ENCODE measurements at places on chromosomes 1 and 21.

GRCh38 chr1:3483801-3484444 is 29.5 kb downstream of the ARHGEF16 start:
- DNase-seq = peak; percentile 29

GRCh38 chr1:30765556-30766434 is 8.2 kb upstream of the LAPTM5 start:
- no peak for DNase-seq

DNA sequence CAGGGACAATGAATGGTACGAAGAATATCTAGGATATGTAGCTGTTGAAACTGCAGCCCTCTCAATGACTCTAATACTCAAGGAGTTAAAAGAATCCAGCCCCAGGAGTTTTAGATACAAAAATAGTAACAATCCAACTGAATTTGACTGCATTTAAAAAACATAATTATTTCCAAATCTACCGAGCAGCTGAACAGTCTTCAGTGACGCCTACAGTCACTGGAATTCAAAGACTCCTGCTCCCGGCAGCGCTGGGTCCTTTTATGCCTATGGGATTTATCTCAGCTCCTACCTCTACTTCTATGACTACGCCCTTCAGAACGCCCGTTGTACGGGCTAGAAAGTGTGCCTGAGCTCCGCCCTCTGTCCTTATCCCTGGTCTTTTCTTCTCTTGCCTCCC is 55.7 kb downstream of the WARS2 start:
- DNase-seq = no peak

- DNase-seq = no peak
These were observed 2.2 kb downstream of the APP start for GRCh38 chr21:26168371-26168770.

- no peak for DNase-seq
These were observed 34.9 kb downstream of the CENPF start for GRCh38 chr1:214637722-214638458.

DNA sequence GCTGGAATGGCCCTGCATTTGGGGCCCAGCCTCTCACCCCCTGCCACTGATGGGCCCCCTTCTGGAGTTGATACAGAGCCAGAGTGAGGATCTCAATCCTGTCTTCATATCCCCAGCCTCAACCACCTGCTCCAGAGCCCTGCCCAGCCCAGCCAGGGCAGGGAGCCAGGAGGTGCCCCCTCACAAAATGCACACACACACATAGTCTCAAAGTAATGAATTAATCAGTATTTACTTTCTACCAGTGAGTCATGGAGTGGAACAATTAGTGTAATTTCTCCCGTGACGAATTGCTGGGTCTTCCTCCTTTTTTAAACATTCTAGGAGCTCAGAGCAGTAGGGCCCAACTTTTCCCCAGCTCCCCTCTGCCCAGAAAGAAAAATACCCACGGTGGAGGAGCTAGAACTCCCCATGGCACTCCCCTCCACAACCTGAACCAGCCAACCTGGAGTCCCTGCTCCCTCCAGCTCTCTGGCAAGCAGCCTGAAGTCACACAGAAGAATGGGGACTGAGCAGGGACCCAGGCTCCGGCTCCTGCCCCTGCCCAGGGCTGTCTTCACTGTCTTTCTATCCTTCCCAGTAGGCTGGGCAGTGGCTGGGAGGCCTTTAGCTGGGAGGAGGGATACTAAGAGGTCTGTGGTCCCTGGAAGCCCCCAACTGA is 29.3 kb downstream of the SDC3 start:
- no peak for DNase-seq

DNA sequence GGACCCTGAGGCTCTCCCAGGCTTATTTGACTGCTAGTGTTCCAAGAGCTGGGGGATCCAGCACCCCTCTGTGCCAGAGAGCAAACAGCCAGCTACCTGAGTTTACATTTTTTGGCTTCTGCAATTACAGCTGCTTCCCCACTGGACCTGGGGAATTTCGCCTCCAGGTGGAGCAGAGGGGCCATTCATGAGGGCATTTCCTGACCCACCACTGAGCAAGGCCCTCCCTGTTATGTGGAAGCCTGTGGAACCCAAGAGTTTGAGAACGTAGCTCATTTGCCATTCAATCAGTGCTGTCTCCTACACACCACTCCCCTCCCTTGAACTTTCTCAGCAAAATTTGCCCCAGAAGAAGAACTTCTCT is 42.7 kb upstream of the TMEM51 start:
- DNase-seq = no peak

GRCh38 chr1:221699577-221699976 is 42.3 kb downstream of the DUSP10 start:
- DNase-seq = no peak

DNA sequence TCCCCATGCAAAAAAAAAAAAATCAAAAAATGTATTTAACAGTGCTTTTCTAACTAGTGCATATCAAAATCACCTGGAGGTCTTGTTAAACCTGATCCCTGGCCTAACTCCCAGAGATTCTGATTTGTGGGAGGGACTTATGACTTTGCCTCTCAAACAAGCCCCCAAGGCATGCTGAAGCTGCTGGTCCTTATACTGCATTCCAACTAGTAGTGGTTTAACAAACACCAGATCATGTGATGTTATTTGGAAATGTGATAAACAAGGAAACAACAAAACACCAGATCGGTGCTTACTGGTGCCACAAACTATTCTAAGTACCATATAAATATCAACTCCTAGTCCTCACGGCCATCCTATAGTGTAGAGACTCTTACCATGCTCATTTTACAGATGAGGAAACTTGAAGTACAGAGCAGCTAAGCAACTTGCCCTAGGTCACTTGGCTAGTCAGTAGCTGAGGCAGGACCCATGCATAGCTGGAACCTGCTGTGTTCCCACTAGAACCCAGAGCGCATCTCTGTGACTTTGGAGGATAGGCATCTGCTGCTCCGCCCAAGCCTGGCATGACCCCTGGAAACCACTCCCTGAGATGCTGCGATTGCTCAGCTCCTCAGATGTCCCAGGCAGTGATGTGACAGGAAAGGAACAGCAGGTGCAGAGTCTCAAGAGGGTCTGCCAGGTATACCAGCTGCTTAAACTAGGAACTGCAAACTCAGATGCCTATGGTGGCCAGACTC is 38.1 kb downstream of the SOX13 start:
- DNase-seq = no peak

- no peak for DNase-seq
These were observed 5.1 kb upstream of the EPS8L3 start for GRCh38 chr1:109768820-109769219.

- no peak for DNase-seq
These were observed 48.5 kb upstream of the IGSF21 start for GRCh38 chr1:18058981-18059605.

- no peak for DNase-seq
These were observed 161.7 kb downstream of the ROR1 start for GRCh38 chr1:63935553-63935952.

- DNase-seq = no peak
These were observed 40.0 kb upstream of the PTPRC start for GRCh38 chr1:198598796-198599321.

DNA sequence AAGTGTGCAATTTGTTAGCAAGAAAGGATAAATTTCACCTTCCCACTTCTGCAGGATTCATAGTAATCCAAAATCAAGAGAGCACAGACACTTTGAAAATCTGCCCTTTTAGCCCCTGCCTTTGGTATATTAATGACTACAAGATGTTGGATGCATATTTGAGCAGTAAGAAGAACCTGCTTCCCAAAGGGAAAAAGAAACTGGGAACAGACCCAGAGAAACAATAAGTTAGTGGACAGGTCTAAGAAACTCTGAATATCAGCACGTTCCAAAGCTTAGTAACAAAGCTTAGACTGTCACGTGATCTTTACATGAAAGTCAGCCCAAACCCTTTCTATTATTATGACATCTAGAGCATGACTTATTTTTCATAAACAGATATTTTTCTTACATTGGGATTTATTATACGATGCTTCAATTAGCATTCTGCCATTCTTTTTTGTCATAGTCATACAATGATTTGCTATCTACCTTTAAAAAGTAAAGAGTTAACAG is 390.9 kb upstream of the ADGRL2 start:
- no peak for DNase-seq

GRCh38 chr1:67191668-67192520 is 25.6 kb downstream of the IL23R start:
- no peak for DNase-seq

- DNase-seq = no peak
These were observed 33.8 kb upstream of the ATP6V1G3 start for GRCh38 chr1:198574325-198574724.

DNA sequence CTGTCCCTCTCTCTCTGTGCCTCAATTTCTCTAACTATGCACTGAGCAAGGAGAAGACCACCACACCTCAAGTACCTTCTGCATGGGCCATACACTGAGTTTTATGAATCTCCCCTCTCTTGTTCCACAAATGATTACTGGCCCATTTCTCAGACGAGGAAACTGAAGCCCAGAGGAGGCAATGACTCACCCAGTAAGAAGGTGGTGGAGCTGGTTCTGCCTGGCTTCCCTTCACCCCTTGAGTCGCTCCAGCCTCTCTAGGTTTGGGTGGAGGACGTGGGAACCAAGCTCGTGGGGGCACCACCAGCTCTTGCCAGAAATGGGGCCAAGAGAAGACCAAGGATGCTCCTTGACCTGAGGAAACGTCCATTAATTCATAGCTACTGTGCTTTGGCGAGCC is 21.3 kb upstream of the RUNX3 start:
- DNase-seq = no peak

GRCh38 chr1:8329439-8329838 is 11.5 kb downstream of the SLC45A1 start:
- no peak for DNase-seq

GRCh38 chr1:23171181-23171755 is 2.6 kb upstream of the LUZP1 start:
- DNase-seq = no peak

DNA sequence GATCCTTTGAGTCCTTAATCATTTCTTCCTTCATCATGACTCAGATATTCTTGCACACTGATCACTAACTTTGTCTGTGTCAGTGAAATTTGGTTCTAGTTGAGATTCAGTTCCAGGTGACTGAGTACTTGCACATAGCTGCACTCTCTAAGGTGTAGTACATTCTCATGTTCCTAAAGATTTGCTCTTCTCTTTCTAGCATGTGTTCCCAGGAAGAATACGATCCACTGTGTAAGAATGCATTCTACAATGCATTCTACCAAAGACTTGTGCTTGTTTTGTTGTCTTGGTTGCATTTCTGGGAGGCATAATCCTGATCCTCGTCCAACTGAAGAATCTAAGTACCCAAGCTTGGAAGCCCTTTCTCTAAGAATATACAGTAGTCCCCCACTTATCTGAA is 104.3 kb upstream of the CDC42BPA start:
- DNase-seq = no peak

DNA sequence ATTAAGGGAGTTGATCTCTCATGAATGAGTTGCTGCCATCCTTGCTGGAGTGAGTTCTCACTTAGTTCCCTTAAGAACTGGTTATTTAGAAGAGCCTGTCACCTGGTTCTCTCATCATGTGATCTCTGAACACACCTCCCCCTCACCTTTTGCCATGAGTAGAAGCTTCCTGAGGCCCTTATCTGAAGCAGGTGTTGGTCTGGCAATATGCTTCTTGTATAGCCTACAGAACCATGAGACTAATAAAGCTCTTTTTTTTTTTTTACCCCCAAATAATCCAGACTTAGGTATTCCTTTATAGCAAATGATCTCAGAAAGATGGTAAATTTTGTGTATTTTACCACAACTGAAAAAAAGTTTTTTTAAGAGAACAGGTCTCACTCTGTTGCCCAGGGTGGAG is 158.0 kb downstream of the EIF4G3 start:
- no peak for DNase-seq

DNA sequence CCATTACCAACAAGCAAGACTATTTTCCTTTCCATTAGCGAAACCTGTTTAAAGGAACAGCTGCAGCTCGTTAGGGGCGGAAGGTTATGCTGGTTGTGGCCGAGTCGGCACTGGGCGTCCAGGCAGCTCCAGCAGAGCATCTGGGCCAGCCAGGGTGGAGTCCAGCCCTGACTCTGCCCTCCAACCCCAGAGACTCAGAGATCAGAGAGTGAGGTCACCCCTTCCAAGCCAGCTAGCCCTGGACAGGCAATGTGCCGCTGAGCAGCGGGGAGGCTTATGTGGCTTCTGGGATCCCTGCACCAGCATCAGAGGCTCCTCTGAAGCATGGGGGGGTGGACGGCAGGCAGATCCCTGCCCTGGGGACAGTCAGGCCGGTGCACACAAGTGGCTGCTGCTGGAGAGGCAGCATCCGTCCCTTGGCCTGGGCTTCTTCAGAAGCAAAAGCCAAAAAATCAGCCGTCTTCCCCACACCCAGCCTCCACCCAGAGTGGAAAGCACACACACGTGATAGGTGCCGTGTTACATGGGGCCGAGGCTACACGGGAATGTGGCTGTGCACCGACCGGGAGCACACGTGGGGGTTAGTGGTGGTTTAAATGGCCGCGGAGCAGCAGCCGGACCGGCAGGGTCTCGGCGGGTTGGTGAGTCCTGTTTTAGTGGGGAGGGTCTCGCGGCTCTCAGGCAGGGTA is 30.1 kb downstream of the SLC66A1 start:
- no peak for DNase-seq

GRCh38 chr1:196180847-196181593 is 427.2 kb downstream of the KCNT2 start:
- no peak for DNase-seq

DNA sequence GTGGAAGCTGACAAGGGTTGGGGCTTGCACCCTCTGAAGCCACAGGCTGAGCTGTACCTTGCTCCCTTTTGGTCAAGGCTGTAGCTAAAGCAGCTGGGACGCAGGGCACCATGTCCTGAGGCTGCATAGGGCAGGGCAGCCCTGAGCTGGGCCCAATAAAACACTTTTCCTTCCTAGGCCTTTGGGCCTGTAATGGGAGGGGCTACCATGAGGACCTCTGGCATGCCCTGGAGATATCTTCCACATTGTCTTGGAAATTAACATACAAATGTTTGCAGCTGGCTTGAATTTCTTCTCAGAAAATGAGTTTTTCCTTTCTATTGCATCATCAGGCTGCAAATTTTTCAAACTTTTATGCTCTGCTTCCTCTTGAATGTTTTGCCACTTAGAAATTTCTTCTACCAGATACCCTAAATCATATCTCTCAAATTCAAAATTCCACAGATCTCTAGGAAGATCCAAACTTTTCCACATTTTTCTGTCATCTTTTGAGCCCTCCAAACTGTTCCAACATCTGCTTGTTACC is 32.9 kb upstream of the TTLL7 start:
- no peak for DNase-seq

DNA sequence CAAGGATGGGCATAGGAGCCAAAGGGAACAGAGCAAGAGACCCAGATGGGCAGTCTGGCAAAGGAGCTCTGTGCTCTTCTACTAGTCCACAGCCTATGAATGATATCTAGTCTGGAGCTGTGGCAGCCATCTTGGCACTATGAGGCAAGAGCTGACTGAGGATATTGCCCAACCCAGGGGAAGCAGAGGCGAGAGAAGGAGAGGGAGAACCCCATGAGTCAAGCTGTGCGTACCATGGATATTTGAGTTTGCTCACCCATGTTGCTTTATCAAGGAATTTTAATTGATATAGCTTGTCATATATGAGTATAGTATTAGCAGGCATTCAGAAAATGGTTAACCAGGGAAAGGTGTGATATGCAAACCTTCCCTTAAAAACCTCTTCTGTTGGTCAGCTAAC is 420.9 kb downstream of the PRDM2 start:
- no peak for DNase-seq

Measured in GM18507 (cell line).